ENCODE measurements at places on chromosomes 4 and X.

- no peak for DNase-seq
Measured at GRCh38 chr4:16006771-16007446, 43.9 kb upstream of the FGFBP2 start.

DNA sequence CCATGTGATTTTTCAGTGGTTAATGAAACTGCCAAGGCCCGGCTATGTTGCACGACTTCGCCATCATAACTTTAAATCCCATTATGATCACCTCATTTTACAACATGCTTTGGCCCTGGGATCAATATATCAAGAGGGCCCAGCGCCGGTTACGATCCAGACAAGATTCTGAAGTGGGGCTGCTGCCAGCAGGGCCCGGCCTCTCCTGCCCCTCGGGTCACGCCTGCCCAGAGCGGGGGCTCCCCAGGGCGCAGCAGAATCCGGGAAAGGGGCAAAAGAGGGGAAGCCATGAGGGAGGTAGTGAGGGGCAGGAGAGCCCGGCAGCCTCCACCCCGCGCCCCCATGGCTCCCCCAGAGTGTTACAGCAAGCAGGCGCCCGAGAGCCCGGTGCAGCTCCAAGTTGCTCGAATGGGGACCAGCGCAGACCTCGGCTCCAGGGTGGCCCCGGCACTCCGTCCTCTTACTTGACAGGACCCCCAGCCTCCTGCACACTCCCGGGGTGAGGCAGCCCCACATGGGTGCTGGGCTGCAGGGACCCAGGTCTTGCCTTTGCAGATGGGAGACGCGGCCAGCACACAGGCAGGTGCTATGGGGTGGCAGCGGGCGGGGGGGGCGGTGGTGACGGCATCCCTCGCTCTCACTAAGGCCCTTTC is 129.8 kb upstream of the NKX1-1 start:
- no peak for DNase-seq

DNA sequence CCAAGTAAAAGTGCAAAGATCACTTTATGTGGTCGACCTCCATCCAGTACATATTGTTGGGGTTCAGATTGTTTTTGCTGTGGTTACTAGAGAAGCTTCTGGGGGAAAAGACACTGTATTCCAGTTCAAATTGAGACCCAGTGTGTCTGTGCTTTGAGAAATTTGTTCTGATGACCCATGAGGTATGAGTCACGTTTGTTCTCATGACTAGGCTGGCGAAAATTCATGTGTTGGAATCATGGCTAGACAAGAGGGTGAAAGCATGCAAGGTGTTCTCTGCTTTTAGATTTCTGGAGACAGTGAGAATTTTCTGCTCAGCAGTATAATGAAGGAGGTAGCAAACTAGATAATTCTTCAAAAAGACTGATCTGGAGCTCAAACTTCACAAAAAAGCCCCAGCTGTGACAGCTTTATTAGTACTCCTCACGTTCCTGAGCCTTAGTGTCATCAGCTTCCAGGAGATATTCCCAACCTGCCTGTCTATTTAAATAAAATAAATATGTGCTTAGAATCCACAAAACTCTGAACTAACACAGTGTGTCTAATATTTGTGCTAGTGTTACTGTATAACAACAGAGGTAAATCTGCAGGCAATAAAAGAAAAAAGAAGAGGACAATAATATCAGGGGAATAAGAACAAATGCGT is 24.4 kb upstream of the FAM47B start:
- no peak for DNase-seq

GRCh38 chr4:131584587-131584986 is 1564.5 kb upstream of the PCDH10 start:
- DNase-seq, result no peak

DNA sequence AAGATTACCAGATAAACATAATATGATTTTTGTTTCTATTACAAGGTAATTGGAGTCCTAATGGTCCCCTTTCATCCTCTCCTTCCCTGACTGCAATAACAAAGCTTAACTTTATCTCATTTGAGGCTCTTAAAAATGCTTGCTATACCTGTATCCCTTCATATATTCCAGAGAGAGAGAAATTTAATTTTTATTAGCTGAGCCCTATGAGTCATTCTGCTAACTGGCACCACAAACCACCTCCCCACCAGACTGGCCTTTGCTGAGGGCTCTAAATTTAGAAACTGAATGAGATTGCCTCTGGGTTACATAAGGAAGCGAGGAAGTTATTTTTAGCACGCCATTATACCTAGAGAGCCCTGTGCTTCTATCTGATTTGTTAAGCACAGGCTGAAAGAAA is 27.4 kb downstream of the CBLL2 start:
- DNase-seq, result no peak

DNA sequence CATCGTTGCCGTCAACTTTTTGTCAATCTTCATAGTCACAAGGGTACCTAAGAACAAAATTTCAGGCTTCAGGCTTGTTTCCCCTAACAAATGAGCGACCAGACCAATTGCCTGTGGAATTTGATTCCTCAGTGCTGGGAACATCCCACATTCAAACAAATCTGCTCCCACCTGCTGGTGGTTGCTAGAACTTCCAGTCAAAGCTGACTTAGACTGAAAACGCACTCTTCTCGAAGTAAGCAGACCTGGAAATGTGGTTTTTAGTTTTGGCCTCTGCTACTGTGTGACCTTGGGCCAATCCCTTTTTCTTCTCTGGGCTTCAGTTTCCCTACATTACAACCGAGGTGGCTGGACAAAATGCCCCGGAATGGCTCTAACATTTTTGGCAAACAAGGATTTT is 1.8 kb upstream of the GABRQ start:
- DNase-seq, result no peak

- DNase-seq, result peak; percentile 17
Measured at GRCh38 chrX:43836435-43837184, 45.6 kb downstream of the MAOB start.

DNA sequence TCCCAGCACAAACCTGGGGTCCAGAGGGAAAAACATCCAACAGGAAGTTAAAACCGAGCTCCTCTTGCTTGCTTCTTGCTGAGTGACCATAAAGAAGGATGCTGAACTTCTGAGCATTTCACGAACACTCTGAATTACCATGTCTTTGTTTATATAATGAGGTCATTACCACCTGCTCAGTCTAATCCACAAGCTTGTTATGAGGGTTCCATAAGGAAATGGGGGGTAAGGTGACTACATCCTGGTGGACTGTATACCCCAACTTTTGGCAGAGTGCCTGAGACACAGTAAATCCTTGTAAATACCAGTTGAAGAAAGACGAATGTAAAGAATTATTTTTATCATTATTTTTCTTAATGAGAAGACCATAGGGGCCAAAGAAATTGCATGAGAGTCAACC is 16.8 kb downstream of the CCDC149 start:
- no peak for DNase-seq

DNA sequence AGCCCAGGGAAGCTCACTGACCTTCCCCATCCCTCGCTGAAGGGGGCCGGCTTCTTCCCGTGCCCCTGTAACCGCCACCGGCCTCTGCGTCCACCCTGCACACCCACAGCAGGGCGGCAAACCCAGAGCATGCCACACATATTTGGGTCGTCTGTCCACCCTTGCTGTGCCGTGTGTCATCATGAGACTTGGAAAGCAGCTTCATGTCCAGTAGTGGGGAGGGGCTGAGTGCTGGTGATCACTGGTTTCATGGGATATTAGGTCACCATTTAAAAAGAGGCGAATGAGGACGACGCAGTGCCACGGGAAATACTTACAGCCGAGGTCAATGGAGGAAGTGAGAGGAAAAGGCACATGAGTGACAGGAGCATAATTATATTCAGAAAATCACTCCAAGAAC is 74.8 kb downstream of the HTRA3 start:
- DNase-seq, result no peak

GRCh38 chr4:127491571-127491970 is 141.2 kb upstream of the INTU start:
- DNase-seq, result no peak

DNA sequence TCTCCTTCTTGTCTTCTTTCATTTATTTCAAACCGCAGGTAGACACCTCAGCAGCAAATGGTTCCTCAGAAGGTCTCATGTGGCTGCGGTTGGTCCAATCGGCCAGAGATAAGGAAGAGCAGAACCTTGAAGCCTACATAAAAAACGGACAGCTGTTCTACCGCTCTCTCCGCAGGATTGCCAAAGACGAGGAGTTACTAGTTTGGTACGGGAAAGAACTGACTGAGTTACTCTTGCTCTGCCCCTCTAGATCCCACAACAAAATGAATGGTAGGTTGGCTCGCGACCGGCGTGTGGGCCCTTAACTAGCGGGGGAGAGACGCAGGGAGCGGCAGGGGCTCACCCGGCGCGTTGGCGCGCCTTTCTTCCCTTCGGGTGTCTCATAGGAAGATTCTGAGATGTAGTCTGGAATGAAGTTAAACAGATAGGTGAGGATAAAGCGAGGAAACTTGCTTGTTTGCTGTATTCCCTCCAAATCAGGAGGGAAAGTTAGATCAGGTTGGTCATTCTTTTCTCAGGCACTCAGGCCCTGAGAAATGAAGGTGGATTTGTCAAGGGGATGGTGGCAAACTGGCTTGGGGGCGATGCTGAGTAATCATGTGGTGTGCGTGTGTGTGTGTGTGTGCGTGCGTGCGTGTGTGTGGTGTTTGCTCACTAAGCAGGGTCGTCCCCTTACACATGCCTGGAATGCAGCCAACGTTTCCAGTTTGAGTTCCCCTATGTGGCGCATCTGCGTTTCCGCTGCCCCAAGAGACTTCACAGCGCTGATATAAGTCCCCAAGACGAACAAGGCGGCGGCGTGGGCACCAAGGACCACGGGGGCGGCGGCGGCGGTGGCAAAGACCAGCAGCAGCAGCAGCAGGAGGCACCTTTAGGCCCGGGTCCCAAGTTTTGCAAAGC is 4.2 kb downstream of the PRDM8 start:
- DNase-seq, result peak; percentile 65

DNA sequence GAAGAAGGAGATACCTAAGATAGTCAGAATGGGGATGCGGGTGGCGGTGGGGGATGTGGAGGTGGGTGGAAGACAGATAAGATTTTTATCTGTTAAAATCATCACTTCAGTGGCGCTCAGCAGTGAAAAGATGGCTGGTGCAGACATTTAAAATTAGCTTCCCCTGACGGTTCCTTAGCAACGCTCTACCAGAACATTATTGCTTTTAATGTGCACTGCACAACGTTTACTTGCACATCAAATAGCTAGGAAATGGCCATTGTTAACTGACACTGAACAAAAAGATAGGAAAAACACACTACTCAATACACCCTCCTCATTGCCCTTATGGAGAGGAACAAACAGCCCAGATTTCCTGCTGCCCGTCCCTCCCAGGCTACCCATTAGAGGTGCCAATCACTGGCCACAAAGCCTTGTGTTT is 61.0 kb upstream of the FTHL17 start:
- no peak for DNase-seq

GRCh38 chr4:20922962-20923361 is 222.7 kb downstream of the PACRGL start:
- no peak for DNase-seq

- DNase-seq, result no peak
Measured at GRCh38 chr4:7087036-7087435, 19.2 kb upstream of the GRPEL1 start.

GRCh38 chr4:4820261-4820660 is 39.2 kb upstream of the MSX1 start:
- DNase-seq, result no peak

DNA sequence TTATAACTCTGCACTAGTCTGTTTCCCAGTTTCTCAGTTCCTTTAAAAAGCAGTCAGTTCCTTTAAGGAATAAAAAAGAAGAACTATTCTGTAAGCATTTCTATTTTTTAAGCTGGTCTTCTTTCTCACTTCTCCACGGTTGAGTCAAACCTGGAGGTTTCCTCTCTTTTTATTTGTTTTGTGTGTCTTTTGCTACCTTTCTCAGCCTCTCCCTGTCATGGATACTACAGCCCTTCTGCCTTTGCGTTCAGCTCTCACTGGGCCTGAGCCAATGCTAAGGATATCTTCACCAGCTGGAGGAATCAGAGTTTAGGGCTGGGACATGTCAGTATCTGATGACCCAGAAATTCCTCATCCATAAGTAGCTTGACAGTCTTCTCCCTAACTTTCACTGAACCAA is 49.7 kb upstream of the PRKX start:
- DNase-seq, result no peak

DNA sequence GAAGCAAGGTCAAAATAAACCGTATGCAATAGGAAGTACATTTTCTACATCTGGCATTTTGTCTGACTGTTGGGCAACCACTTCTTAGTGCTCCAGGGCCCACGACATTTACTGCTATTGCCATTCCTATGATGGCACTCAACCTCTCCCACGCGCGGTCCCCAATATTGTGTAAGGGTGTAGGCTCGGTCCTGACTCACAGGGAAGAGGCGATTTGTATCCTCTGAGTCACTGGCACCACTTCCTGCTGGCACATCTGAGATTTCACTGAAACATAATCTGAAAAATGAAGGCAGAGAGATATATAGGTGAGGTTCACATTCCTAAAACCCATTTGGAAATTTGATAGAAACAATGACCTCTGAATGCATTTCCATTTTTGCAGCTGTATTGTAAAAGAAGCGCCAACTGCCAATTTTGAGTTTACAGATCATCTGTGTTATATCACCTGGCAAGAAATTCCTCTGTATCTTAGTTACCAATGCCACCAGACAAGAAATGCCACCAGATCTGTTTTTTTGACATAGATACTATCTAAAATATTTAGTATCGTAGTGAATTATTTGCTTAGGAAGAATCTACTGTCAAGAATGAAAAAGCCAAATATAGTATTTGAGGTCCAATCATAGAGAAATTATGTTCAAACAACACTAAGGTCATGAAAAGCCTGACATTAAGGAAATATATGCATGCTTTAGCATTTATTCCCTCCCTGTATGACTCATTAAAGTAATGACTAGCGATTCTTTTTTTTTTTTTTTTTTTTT is 9.8 kb downstream of the EREG start:
- DNase-seq, result no peak

DNA sequence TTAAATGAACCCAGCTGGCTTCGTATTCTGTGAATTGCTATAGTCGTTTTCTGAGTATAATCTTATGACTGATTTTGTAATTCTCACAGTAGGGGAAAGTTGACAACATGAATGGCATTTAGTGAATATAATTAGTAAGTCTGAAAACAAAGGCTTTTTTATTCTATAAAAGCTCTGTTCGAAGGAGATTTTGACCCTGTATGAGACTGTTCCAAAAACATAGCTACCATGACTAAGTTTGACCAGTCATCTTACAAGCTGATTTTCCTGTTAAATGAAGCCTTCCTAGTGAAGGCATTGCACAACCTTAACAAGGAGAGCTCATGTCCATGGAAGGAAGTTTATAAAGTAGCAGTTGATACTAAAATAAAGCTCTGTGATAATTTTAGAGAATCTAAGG is 242.3 kb downstream of the RPA4 start:
- DNase-seq, result no peak

- no peak for DNase-seq
Measured at GRCh38 chrX:67614423-67614822, 70.6 kb downstream of the AR start.
